H9 (cell line): ENCODE measurements at places on chromosomes 13 and 19. TPM values are rescaled to one million over a fixed set of nuclear protein-coding genes. Genes with fewer than 3 reads are reported as not detected.

- no peak for DNase-seq
These were observed 551.9 kb upstream of the SLC10A2 start for GRCh38 chr13:103618151-103618550.

GRCh38 chr19:294946-295686, 3.9 kb upstream of the PLPP2 start:
- DNase-seq = peak; percentile 80

GRCh38 chr13:100363285-100363711, 225.3 kb downstream of the GGACT start:
- DNase-seq = no peak

- no peak for DNase-seq
These were observed 245.3 kb upstream of the HTR2A start for GRCh38 chr13:47142105-47142504.

DNA sequence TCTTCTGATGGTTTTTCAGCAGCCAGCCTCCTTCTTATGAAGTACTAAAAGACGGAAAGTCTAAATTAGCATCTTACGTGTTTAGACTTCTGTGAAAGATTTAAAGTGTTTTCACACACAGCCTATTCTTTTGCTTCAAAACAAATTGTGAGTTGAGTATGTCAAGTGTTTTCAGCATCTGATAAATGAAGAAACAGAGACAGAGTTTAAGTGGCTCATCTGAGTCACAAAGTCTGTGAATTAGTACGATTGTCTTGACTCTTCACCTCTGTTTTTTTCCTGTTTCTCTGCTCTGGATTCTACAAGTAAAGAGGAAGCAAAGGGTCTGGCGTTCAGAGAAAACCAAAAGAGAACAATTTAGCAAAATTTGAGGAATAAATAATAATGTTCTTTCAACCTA, 116.4 kb downstream of the FRY start:
- DNase-seq = no peak

DNA sequence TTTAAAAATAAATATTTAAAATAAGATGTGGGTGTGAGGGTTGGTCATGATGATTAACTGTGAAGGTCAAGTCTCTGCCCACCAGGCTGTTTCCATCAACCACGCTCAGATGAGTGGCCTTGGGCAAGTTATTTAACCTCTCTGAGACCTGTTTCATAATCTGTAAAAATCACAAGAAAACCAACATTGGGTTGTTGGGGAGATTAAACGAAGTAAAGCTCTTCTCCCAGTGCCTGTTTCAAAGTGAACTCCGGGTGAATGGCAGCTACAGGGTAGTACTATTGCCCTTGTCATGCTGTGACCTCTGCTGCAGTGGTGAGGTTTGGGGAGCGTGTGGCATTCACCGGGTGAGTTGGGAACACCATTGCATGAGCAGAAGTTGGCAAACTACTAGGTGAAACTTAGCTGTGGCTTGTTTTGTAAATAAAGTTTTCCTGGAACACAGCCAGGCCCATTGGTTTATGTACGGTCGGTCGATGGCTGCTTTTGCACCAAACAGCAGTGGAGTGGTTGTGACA, 153.2 kb downstream of the USP12 start:
- DNase-seq = peak; percentile 20

The ACER1 gene
- not detected in 2 replicates for total RNA-seq

The POSTN gene
- total RNA-seq = 0.33 and 0.46 TPM in 2 replicates

The DYRK1B gene
- total RNA-seq = 13.6 and 14.3 TPM in 2 replicates
